ENCODE measurements at places on chromosomes 16 and 17.

GRCh38 chr16:85492295-85492864 lies 120.7 kb upstream of the GSE1 start:
- DNase-seq = no peak

DNA sequence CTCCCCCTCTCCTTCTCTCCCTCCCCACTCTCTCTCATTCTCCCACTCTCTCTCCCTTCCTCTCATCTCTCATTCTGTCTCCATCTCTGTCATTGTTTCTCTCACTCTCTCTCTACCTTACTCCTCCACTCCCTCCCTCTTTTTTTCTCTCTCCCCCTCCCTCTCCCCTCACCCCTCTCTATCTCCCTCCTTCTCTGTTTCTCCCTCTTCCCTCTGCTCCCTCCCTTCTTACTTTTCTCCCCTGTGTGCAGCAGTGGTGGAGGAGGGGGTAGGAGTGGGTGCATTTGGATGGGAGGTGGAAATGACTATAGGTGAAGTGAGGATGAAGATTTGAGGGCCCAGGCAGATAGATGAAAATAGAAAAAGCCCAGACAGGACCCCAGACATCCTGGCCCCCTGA lies 70.9 kb downstream of the HLF start:
- no peak for DNase-seq

DNA sequence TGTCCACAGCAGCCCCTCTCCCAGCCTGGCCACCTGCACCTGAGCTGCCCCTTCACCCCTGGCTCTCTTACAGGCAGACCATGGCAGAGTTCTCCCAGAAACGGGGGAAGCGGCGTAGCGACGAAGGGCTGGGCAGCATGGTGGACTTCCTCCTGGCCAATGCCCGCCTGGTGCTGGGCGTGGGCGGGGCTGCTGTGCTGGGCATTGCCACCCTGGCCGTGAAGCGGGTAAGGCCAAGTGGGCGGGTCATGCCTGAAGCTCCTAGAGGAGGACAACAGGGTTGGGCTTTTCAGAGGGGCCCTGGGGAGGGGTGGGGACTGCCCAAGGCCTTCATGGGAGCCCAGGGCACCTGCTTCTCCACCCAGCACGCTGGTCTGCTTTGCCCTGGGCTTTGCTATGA lies 2.2 kb downstream of the MIEF2 start:
- DNase-seq = no peak

DNA sequence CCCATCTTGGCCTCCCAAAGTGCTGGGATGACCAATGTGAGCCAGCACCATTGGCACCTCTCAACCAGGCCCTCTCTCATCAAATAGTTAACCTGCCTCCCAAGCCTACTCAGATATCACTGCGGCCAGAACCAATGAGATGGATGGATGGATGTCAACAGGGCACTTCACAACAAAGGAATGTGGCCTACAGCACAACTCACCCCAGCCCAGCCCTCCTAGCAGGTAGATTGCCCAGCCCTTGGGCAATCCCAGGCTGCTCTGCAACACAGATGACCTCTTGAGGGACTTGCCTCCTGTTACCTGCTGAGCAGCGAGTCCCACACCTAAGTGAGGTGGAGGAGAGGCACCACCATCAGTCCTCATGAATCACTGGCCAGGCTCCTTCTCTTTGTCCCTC lies 22.6 kb upstream of the KIFC3 start:
- DNase-seq = no peak

DNA sequence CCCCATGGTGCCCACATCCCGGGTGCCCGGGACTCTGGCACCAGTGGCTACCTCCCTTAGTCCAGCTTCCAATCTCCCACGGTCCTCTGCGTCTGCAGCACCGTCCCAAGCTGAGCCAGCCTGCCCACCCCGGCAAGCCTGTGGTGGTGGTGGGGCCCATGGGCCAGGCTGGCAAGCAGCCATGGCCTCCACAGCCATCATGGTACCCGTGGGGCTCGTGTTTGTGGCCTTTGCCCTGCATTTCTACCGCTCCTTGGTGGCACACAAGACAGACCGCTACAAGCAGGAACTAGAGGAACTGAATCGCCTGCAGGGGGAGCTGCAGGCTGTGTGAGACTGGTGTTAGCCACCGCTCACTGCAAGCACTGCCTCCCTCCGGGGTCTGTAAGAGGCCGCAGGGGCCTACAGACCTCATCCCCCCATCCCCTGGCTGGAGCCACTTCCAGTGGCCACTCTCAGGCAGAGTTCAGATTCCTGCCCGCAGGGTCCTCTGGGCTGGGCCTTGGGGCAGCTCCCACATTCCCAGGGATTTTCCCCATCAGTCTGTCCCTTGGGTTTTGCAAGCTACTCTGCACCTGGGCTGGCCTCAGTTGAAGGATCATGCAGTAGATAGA lies 3.9 kb upstream of the SETD1A start:
- peak; percentile 74 for DNase-seq

DNA sequence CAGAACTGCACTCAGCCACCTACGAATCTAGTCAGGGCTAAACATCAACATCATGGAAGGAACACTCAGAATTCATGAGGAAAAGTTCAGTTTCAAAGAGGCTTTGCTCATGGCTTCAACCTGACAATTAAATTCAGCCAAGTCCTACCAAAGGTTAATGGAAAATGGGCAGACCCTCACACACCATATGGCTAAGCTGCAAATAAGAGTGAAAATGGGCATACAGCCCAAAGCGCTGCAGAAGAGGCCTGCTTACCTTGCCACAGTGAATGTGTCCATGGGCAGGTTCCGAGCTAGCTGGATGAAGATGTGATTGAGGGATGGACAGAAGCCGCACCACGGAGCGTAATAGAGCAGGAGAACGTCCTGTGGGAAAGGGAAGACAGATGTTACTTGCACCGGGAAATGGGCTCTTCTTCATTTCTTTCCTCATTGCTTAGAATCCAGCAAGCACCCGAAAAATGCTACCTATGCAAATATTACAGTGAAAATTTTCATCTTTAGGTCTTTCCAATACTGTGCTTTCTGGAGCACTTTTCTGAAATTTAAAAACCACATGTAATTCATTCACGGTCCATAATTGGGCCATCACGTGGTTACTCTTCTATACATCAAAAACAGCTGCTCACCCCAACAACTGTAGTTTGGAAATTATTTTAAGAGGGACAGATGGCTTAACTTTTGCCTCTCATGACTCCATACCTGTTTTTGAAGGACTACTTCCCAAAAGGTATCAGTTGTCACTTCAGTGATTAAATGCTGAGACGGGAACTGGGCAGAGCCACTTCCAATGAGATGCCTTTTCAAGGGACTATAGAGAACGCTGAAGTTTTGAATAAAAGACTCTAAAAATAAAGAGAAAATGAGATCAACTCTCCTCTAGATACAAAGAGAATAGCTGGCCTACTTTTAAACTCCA lies 19.6 kb downstream of the SNN start:
- no peak for DNase-seq

DNA sequence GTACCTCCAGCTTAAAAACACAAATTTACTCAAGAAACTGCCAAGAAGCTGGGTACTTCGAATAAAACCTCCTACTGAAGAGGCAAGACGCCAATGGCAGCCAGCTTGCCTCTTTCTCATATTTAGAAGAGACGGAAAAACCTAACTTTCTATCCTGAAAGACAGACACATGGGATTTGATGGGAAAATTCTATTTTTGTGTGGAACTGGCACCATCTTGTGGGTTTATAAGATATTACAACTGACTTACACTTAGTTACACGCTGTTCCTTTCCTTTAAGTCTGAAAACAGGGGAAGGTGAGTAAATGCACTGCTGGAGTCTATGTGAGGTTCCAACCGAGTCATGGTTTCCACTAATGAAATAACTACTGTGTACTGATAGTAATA lies 10.3 kb downstream of the ZNF18 start:
- DNase-seq = no peak

- peak; percentile 31 for DNase-seq
Measured at GRCh38 chr16:78836802-78837491, 737.5 kb downstream of the WWOX start.

DNA sequence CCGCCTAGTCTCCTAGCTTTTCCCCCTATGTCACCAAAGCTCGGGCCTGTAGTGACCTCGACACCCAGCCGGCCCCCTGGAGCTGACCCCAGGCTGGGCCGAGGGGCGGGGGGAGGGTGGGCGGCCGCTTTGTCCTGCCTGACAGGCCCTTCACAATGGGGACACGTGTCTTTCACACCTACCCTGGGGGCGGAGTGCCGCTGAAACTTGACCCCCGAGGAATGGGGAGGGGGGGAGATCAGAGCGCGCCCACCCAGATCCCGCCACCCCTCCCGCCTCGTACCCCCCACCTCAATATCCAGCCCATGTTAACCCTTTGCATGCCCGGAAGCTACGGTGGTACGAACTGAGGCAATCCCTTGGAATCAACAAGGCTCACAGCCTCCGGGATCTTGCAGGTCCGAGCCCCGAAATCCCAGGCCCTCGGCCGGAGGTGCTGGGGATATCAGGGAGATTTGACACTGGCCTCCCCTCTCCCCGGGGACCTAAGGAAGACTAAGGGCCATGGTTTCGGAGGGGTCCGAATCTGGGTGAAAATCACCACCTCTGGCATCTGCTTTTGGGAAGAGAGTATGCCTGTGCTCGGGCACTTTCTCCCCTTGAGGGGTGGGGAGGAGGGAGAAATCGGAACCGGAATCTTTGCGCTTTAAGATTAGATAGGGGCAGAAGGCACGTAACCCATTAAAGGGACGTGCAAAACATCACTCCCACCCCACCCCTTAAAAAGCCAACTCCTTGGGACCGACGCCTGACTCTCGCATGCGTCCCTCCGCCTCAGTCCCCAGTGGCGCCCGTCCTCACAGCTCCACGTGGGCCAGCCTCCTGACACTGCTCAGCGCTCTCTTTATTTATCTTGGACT lies 2.6 kb downstream of the NOG start:
- peak; percentile 37 for DNase-seq
